ENCODE measurements at places on chromosomes 3 and 15.

DNA sequence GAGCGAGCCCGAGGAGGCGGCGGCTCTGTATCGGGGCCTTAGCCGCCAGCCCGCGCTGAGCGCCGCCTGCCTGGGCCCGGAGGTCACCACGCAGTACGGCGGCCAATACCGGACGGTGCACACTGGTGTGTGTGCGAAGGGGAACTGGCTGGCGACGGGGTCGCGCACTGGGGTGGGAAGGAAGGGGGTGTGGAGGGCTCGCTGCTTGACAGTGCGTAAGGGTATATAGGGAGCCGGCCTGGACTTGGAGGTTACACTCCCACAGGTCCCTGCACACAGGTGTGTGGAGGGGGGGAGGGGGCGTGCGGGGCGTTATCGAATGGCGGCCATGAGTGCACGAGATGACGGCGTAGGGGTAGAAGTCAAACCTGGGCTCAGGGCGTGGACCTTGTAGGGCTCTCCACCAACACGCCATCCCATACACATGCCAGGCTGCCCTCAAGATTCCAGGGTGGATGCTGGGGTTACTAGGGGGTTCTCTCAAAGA lies 389 bp downstream of the APEH start:
- DNase-seq = no peak

DNA sequence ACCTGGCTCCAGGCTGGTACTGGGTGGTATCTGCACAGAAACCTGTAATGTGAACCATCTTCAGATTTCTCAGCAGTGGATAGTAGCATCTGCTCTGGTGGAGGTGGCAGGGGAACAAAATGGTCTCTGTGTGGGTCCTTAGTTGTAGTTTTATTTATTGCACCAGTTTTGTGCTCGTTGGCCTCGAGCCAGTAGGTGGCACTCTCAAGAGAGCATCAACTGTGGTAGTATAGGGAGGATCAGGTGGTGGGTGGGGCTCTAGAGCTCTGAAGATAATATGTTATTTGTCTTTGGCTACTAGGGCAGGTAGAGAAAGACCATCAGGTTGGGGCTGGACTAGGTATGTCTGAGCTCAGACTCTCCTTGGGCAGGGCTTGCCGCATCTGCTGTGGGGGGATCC lies 254.0 kb upstream of the GPR149 start:
- no peak for DNase-seq

- DNase-seq = no peak
Observed at GRCh38 chr3:136792556-136793330, 26.2 kb upstream of the SLC35G2 start.

- no peak for DNase-seq
Observed at GRCh38 chr3:124234852-124235252, 242.9 kb upstream of the ROPN1 start.

DNA sequence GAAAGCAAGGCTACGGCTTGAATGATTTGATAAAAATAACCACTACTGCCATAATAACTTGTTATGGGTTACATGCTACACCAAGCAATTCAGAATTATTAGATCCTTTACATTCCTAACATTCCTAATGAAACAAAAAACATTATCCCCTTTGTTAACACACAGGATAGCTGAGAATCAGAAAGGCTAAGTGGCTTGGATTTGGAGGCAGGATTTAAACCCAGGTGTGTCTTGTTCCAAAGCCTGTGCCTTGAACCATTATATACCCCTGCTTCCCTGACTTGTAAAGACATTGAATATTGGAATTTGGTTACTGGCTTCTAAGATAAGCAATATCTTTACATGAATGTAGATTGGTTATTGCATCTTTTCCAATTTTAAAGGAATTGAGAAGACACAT lies 417.1 kb upstream of the GOLIM4 start:
- no peak for DNase-seq
